Fibroblast of lung (primary cell): ENCODE measurements at places on chromosomes 11 and 22. TPM values are rescaled to one million over a fixed set of nuclear protein-coding genes. Genes with fewer than 3 reads are reported as not detected.

Gene GP1BB
- total RNA-seq, result 1.8 and 2.1 TPM in 2 replicates

Gene OR52B2
- total RNA-seq, result not detected in 2 replicates

Gene ZNF280B
- total RNA-seq, result 0.33 and 0.77 TPM in 2 replicates

Gene OR6A2
- under 0.01 and 0.17 TPM in 2 replicates for total RNA-seq

Gene TENM4
- total RNA-seq, result 48.3 and 48.4 TPM in 2 replicates

- no peak overlapping the region for H3K4me3 ChIP-seq
- H3K36me3 ChIP-seq, result no peaks in the 10 kb centered on the region
- no peak overlapping the region for H3K27ac ChIP-seq
- no peaks in the 10 kb centered on the region for H3K4me1 ChIP-seq
Measured at GRCh38 chr11:83511646-83512045, 225.5 kb upstream of the CCDC90B start.

DNA sequence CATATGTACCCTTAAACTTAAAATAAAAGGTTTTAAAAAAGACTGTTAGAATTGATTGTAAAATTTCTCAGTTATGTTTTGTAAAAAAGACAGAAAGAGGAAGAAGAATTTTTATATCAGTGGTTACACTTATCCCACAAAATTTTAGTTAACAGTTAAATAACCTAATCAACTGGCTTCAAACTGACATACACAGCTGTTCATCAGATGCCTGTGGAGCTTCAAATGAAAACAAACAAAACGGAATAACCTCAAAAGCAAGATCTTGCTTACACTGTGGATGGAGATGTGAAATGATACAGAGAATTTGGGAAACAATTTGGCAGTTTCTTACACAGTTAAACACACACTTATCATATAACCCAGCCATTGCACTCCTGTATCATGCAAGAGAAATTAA is 521.0 kb downstream of the ETS1 start:
- no peak overlapping the region for H3K4me3 ChIP-seq
- no peak for DNase-seq
- H3K4me1 ChIP-seq, result no peaks in the 10 kb centered on the region
- H3K36me3 ChIP-seq, result no peaks in the 10 kb centered on the region
- H3K27ac ChIP-seq, result no peak overlapping the region

- H3K27ac ChIP-seq, result peak overlapping the region; percentile 71
- peak overlapping the region; percentile 61 for H3K4me3 ChIP-seq
- peaks cover 9% of the 10 kb centered on the region for H3K27me3 ChIP-seq
Measured at GRCh38 chr22:50526108-50526833, 873 bp upstream of the SCO2 start.

DNA sequence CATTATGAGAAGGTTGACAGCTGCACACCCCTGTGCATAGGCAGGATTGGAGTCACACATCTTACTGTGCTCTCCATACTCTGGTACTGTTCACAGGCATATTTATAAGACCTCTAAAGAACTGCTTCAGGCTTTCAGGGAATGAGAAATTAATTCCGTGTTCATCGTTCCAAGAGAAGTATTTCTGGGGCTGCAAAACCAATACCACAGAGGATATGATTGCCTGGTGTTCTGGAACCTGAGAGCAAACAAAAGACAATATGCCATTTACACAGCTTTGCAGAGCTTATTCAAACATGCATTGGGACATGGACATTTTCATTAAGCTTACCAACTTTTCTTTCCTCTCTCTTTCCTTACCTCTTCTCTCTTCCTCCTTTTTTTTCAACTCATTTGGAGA is 388.7 kb downstream of the NTM start:
- peaks cover 25% of the 10 kb centered on the region for H3K4me1 ChIP-seq
- H3K27ac ChIP-seq, result no peak overlapping the region
- no peaks in the 10 kb centered on the region for H3K27me3 ChIP-seq
- DNase-seq, result no peak
- no peaks in the 10 kb centered on the region for H3K36me3 ChIP-seq

DNA sequence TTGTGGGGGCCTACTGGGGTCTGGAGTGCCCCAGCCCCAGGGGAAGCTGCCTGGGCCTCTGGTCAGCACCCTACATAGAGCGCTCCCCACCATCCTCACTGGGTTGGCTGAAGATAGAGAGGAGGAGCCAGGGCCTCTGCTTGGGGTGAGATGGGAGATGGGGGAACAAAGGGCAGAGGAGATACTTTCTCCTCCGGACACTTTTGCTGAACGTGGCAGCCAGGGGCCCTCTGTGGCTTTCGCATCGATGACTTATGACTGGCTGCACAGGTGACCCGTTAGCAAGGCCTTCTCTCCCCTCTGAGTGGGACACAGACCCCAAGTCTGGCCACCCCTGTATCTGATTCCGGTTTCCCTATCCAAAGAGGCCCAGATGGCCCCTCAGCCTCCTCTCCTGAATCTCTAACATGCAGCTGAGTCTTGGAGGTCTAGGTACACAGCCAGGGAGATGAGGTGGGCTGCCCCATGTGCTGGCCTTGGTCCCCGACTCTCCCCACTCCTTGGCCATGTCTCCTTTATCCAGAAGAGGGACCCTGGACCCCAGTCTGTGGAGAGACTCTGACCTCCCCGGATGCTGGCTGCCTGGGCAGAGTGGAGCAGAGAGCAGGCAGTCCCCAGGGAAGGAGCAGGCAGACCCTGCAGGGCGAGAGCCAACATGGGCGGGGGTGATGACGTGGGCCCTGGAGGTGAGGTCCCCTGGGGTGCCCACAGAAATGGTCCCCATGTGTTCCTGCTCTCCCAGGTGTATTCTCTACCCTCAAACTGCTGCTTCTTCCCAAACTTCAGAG is 59.3 kb upstream of the NECTIN1 start:
- no peak overlapping the region for H3K4me3 ChIP-seq
- H3K4me1 ChIP-seq, result no peaks in the 10 kb centered on the region
- H3K36me3 ChIP-seq, result no peaks in the 10 kb centered on the region
- no peak for DNase-seq

GRCh38 chr22:50112151-50113118 is 22.6 kb downstream of the MOV10L1 start:
- no peak overlapping the region for H3K27ac ChIP-seq
- no peaks in the 10 kb centered on the region for H3K4me1 ChIP-seq
- no peaks in the 10 kb centered on the region for H3K27me3 ChIP-seq
- DNase-seq, result peak; percentile 90
- no peak overlapping the region for H3K4me3 ChIP-seq

- H3K27me3 ChIP-seq, result no peaks in the 10 kb centered on the region
- H3K4me1 ChIP-seq, result peaks cover 6% of the 10 kb centered on the region
- H3K27ac ChIP-seq, result peak overlapping the region; percentile 20
- no peak overlapping the region for H3K4me3 ChIP-seq
- H3K36me3 ChIP-seq, result no peaks in the 10 kb centered on the region
Measured at GRCh38 chr11:86644291-86644690, 28.1 kb downstream of the ME3 start.
